ENCODE measurements at places on chromosomes 11 and 22.

DNA sequence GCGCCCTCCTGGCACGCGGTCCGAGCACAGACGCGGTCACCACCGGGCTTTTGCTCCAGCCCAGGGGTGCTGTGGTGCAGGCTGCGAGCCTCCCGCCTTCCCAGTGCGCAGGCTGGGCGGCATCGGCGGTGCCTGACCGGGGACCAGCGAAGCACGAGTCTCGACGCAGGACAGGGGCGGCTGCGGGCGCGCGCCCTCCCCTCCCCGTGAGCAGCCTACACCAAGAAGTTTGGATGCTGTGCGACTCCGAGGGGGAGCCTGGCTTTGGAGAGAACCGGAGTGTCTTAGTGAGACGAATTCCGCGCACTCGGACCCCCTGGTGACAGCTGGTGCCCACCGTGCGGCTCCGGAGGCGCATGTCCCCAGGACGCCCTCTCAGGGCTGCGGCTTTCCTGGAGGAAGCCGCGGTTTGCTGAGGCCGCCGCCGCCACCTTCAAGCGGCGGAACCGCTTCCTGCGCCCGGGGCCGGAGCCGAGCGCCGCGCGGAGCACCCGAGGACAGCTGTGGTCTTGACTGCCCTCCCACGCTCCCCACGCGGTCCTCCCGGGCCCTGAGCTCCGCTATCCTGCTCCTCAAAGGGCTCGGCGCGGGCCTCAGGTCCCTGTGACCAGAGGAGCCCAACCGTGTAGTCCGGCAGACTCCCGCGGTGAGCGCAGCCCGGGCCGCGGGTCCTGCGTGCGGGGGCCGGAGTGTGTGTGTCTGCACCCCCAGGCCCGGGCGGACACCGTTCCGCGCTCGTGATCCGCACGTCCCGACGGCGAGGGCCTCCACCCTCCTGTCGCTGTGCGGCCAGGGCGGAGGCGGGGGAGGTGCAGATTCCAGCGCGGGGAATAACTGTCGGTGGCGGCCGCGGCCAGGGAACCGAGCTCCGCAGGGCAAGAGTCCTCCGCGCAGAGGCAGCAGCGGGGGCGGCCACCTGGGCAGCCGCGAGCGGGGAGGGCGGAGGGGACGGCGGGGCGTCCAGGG, 1.7 kb downstream of the FGF3 start:
- peak; percentile 29 for DNase-seq

DNA sequence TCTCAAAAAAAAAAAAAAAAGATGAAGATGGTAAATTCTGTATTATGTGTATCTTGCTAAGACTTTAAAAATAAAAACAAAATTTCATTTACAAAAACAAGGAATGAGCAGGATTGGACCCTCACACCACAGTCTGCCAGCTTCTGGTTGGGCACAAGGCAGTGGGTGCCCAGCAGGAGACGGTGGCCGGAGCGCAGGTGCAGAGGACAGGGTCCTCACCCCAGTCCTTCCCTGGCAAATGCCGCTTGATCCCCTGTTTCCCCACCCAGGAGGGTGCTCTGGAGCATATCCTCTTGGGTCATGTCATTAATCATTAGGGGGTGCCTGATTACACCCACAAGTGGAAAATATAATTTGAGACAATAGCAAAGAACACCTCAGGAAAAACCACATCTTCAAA, 31.2 kb downstream of the SHANK2 start:
- no peak for DNase-seq

GRCh38 chr22:49858827-49859226, 5.2 kb downstream of the ZBED4 start:
- DNase-seq, result no peak

DNA sequence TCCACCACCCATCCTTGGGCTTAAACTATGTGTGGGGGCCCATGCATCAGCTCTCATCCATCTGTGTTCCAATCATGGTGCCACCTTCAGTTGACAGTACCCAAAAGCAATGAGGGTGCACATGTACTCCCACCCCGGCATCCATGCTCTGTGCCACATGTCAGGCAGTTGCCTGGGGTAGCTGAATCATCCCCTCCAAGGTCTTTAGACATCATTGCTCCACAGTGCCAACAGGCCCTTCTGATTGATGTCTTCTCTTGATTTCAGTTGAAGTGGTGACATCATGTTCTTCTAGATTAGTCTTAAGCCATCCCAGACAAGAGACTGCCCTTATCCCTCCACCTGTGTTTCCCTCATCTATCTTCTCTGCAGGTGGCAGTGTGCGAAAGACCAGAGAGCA, 42.5 kb downstream of the TMPRSS5 start:
- no peak for DNase-seq

DNA sequence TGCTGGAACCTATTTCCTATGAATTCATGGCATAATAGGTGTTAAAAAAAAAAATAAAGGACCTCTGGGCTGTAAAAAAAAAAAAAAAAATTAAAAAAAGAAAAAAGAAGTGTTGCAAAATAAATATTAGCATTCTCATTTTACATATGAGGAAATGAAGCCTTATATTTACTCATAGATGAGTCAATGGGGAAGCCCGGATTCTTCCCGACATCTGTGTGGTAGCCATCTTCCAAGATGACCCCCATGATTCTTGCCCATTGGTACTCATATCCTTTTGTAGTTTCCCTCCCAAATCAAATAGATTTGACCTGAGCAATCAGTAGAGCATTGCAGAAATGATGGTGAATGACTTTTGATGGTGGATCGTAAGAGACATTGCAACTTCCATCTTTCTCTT, 3.0 kb upstream of the SWAP70 start:
- no peak for DNase-seq

DNA sequence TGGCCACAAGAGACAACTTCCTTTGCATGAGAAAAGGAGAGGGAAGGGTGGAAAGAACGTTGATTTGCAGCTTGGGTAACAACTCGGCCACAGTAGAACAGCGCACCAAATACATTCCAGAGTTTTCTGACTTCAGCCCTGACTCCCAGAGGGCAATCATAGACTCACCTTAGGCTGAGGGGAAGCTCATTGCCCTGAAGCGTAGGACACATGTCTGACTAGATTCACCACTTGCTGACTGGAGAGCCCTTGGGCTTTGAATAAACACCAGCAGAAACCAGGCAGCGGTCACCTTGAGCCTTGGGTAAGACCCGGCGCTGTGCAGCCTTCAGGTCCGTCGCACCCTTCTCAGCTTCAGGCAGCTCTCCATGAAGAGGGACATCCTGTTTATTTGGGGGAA, 151.8 kb upstream of the GRIA4 start:
- peak; percentile 15 for DNase-seq

GRCh38 chr11:99683933-99684332, 663.2 kb downstream of the CNTN5 start:
- no peak for DNase-seq
